Activated naive CD4-positive, alpha-beta T cell treated with anti-CD3 and anti-CD28 coated beads, Interleukin-2, amount 50 U/mL, for 16 hours (primary cell): ENCODE measurements at places on chromosomes 7 and 10.

DNA sequence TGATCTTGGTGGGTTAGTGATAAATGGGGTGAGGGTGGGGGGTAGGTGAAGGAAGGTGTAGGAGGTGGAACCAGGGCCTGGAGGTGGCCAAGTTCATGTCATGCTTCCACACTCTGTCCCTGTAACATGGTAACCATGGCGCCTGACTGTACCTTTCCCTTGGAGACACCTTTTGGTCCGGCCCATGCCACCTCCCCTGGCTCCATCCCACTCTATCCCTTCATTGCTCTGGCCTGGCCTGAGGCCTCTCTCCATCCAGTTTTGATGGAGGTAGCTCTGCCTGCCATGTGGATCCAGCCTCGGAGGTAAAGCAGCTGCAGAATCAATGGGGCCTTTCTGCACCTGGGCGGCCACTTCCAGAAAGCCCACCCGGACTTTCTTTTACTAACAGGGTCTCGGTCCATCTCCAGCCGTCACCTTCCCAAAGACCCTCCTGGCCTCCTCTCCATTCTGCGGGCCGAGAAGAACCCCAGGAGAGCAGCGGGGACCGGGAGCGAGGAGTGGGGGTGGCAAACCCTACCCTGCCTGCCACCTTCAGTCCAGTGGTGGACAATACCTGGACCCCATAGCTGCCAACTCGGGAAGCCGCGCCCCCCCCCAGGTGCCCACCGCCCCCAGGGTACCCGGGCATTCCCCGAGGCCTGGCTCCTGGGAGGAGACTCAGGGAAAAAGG is 504 bp upstream of the TRRAP start:
- no peak for DNase-seq

- DNase-seq: no peak
Measured at GRCh38 chr10:12667052-12667451, 317.7 kb downstream of the CAMK1D start.

DNA sequence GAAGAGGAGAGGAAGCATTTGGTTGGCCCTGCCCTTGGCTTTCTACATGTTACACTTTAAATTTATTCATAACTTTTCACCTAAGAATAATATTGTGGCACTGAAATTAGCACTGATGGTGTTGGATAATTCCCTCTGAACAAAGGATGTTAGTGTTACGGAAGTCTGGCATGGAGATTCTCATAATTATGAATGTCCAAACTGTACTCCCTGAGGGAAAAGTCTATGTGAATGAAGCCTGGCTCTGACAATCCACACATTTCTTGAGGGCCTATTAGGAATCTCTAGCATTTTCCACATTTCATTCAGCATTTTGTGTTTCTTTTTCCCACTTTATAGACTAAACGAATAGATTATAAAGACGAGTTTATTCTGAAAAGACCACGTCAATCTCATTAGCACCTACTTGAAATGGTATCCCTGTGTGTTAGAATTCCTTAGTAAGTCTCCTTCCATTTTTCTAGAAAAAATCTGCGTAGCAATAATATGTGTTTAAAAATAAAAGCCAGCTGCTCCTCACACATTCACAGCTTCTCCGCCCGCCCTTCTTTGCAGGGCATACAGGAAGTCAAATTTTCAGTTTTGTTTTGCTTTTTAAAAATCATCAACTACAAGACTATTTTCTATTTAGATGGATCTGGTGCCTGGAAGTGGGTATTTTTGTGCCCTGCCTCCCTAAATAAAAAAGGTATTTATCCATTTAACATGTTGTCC is 131.8 kb upstream of the PALS2 start:
- no peak for DNase-seq

- DNase-seq: no peak
Measured at GRCh38 chr7:14834883-14835282, 67.7 kb downstream of the DGKB start.

DNA sequence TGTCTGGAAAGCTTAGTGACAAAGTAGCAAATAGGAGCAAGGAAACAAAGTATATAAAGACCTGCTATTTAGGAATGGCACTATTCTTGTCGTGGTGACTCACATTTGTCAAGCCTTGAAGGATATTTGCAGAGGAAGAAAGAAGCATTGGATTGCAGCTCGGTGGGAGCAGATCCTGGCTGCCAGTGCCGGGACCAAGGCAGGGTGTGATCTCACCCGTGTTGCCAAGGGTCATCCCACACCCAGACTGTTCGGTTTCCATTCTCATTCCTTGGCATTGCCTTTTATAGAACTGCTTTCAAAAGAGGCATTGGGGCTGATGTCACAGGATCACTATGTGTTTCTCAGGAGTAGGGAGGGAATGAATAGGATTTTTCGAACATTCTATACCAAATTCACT is 176.2 kb downstream of the GALNT17 start:
- DNase-seq: no peak

- DNase-seq: no peak
Measured at GRCh38 chr7:28815369-28815927, 142.7 kb downstream of the TRIL start.

GRCh38 chr10:43842496-43842895 is 193.8 kb upstream of the ZNF32 start:
- no peak for DNase-seq

GRCh38 chr10:104259999-104260774 is 5.5 kb downstream of the GSTO1 start:
- DNase-seq: no peak

DNA sequence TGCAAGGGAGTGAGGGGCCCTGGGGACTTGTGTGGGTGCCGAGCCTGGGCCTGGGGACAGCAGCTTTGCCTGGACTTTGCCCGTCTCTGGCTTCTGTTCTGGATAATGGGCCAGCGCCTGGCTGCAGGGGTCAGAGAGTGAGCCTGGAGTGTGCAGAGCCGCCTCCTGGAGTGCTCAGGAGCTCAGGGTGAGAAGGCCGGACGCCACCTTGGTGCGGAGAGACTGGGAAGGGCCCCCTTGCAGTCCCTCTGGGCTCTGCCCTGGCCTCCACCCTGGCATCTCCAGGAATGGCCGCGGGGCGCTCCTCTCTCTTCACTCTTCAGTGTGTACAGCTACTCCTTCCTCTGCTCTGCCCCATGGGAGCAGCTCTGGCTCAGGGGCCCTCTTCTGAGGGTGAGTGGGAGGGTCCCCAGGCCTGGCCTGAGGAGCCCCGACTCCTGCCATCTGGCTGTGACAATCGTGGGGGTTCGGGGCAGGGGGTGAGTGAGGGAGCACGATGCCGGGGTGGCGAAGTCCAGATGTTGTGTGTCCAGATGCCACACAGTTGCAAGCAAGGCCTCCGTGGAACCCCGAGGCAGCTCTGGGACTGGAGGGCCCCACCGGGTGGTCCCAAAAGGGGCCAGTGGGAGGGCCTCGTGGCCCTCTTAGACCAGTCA is 187.1 kb downstream of the DNAJB6 start:
- DNase-seq: no peak

DNA sequence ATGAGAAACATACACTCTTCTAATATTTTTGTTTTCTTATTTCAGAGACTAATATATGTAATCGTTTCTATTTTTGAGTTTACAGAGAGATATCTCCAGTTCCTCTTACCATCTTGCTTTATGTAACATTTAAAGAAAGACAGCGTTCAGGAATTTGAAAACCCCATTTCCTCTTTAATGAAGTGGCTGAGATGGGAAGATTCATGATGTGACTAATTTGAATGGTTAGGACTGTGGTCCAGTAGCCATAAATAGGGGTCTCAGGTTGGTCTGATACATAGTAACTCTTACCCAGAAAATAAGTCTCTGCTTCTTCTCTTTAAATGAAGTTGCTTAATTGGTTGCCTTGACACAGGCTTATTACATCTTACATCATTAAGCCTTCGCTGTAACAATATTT is 6.9 kb downstream of the KMT2E start:
- no peak for DNase-seq

- DNase-seq: no peak
Measured at GRCh38 chr7:106893591-106893990, 28.5 kb downstream of the PIK3CG start.

DNA sequence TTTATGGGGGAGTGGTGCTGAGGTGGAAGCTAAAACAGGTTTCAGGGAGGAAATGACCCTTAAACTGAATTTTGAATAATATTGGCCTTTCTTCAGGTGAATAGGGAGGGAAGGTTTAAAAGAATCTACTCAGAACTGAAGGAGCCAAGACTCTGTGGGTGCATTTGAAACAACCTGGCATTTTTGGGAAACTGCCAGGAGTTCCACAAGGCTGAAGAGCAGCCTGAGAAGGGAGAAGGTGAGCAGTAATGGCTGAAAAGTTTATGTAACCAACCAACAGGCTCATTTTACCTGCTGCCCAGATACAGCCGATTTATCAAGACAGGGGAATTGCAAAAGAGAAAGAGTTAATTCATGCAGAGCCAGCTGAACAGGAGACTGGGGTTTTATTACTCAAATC is 4.0 kb upstream of the PANK1 start:
- DNase-seq: no peak

DNA sequence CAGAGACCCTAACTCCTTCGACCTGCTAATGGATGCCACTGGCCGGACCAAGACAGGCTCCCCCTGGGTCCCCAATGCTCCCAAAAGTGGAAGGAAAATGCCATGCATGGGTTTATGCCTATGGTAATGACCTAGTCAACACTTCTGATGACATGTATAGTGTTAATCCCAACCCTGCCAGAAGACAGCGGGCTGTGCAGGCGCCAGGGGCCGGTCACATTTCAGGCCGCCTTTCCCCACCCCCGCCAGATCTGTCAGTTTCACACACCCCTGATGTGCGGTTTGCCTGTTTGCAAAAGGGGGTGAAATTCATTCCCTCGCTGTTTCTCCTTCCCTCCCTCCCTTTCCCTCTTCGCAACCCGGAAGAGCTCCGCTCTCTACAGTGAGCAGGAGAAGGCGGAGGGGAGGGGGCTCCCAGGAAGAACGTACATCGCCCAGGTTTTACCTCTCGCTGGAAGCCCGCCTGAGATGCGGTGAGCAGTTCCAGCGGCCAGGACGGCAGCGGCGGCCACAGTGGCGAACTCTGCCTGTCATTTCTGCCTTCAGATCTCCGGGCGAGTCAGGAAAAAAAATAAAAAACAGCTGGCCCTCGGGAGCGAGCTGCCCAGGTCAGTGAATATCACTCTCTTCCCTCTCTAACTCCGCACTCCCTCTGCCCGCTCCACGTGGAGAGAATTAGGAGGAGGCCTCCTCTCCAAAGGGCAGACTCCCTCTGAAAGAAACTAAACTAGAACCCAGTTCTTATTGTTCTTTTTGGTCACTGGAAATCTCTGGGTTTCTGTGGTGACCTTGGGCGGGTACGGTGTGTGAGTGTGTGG is 9.4 kb upstream of the GATA3 start:
- no peak for DNase-seq

- no peak for DNase-seq
Measured at GRCh38 chr7:41163991-41164390, 538.9 kb downstream of the INHBA start.

- DNase-seq: no peak
Measured at GRCh38 chr10:112767156-112767555, 182.9 kb upstream of the TCF7L2 start.

- DNase-seq: no peak
Measured at GRCh38 chr7:36506820-36507219, 117.2 kb downstream of the ANLN start.

DNA sequence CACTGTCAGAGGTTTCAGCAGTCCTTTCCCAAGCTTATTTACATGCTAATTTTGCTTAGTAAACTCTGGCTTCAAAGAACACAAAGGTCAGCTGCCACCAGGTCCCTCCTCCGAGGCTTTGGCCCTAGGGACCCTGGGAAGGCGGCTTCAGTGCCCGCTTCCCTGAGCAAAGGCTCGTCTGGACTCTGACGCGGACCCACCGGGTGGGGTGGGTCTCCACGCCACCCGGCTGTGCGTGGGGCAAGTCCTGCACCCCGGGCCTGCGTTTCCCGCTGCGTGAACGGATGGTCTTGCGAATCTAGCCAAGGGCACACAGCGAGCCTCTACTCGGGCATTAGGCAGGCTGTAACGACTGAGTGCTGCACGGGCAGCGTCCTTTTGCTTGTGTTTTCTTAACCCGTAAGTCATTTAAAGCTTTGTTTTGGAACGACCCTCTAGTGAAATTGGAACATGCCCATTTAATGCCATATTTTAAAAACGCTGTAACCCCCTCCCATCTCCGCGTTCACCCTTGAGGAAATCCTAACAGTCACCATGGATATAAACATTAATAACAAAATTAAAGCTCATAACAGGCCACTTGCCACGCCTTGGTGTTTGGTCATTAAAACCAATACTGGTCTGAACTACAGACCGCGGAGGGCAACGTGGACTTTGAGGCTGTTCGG is 828 bp downstream of the BNIP3 start:
- no peak for DNase-seq

GRCh38 chr7:112594397-112594796 is 113.6 kb downstream of the LSMEM1 start:
- DNase-seq: no peak

DNA sequence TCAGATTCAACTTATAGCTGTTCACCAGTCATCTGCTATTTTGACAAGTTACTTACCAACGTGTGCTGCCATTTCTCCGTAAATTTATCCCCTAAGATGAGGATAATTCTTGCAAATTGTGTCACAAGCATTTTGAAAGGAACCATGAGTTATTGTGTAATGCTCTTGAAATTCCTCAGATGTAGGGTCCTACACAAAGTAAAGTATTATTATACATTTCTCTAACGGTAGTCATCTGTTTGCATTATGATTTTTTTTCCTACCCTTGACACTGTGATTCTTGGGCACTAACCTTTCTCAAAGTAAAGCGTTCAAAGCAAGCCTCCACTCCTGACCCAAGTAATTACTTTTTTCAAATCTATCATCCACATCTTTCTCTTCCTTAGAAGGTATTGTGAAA is 8.1 kb downstream of the HERC4 start:
- no peak for DNase-seq

DNA sequence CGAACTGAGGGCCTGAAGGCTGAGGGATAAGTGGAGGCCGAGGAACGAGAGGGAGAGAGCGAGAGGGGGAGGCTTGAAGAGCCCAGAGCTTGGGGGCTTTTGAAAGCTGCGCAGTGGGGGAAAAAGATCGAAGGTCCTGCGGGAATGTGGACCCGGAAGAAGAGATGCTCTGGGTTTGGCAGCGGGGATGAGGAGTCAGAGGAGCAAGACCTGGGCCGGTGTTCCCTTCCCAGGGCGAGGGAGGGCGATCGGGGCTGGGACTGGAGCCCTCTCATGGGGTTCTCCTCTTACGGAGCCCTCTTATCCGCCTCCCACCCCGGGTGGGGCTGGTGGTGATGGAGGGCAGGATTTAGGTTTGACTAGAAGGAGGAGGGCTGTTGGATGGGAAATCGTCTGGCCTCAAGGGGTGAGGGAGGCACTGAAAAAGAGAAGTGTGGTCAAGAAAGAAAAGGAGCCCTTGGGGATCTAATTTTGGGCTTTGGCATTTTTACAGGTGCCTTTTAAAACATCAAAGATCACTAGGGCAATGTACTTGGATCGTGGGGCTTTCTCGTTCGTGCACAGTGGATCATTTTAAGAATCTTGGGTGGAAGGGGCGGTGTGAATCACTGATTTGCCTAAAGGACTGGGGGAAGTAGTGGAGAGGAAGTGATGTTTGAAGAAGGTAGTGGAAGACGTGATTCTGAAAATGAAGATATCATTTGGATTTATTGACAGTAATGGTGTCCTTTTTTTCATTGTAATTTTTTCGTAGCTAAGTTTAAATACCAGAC is 637 bp downstream of the SAMD8 start:
- peak; percentile 43 for DNase-seq
